ENCODE measurements at places on chromosomes 3 and 15.
A peak's percentile ranks its signal among the peaks of the same experiment; 100 is the strongest.

GRCh38 chr3:192816351-192816750 lies 89.0 kb upstream of the FGF12 start:
- DNase-seq = no peak
- H3K27ac ChIP-seq = no peak overlapping the region
- H3K36me3 ChIP-seq = no peaks in the 10 kb centered on the region
- H3K4me1 ChIP-seq = peaks cover 5% of the 10 kb centered on the region
- no peak overlapping the region for H3K4me3 ChIP-seq

DNA sequence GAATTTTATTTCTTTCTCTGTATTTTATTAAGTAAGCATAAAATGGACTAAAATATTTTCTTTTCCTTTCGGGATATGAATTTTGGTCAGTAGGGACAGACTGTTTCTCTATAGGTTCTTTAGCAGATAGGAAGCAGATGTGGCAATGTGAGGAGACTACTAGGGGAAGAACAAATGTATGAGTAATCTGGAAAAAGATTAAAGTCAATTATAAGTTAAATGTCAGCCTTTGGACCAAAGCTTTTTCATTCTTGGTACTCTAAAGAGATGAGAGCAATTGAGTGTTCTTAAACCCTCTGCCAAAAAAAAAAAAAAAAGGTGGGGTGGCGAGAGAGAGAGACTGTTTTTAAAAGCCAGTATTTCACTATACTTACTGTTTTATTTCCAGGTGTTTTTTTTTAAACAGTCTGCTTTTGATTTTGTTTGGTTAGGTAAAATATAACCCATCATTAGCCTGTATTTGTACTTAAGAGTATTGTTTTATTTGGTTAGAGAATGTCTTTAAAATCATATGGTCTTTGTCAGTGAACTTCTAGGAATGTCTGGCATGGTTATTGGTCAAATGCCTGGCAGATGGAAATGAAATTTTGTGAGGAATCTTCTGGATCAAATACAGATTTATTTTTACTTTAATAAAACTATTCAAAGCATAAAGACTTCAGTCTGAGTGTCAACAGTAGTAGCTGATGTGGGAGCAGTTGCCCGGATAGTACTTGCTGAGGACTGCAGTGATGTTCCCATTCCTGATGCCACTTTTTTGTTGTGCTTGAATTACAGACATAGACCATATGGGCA lies 63.8 kb downstream of the LRRC49 start:
- no peaks in the 10 kb centered on the region for H3K36me3 ChIP-seq
- no peak overlapping the region for H3K4me3 ChIP-seq
- H3K27me3 ChIP-seq = no peaks in the 10 kb centered on the region
- H3K27ac ChIP-seq = no peak overlapping the region
- no peaks in the 10 kb centered on the region for H3K4me1 ChIP-seq

- no peak for DNase-seq
- no peaks in the 10 kb centered on the region for H3K4me1 ChIP-seq
- H3K4me3 ChIP-seq = no peak overlapping the region
- no peaks in the 10 kb centered on the region for H3K36me3 ChIP-seq
- no peak overlapping the region for H3K27ac ChIP-seq
Measured at GRCh38 chr3:123773681-123774431, 110.3 kb downstream of the MYLK start.

GRCh38 chr3:54215521-54215920 lies 93.2 kb downstream of the CACNA2D3 start:
- H3K36me3 ChIP-seq = no peaks in the 10 kb centered on the region
- H3K27ac ChIP-seq = no peak overlapping the region
- no peaks in the 10 kb centered on the region for H3K27me3 ChIP-seq
- H3K4me1 ChIP-seq = no peaks in the 10 kb centered on the region
- H3K4me3 ChIP-seq = no peak overlapping the region

DNA sequence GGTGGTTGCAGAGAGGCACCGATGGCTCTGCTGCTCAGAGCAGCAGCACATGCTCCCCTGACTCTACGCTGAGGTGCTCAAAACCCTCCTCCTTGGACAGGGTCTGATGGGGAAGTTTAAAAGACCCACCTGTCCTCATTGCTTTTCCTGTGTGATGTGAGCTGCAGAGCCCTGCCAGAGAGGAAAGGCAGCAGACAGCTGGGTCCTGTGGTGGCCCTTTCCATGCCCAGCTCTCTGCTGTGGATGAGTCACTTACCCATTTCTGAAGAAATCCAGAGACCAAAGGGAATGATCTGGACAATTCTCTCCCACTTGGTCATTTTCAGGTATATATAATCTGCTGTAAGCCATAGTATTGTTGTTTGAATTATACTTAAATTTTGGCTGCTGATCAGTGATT lies 121.7 kb downstream of the CHDH start:
- H3K4me1 ChIP-seq = no peaks in the 10 kb centered on the region
- H3K4me3 ChIP-seq = no peak overlapping the region
- DNase-seq = no peak
- H3K36me3 ChIP-seq = no peaks in the 10 kb centered on the region
- H3K27ac ChIP-seq = no peak overlapping the region

DNA sequence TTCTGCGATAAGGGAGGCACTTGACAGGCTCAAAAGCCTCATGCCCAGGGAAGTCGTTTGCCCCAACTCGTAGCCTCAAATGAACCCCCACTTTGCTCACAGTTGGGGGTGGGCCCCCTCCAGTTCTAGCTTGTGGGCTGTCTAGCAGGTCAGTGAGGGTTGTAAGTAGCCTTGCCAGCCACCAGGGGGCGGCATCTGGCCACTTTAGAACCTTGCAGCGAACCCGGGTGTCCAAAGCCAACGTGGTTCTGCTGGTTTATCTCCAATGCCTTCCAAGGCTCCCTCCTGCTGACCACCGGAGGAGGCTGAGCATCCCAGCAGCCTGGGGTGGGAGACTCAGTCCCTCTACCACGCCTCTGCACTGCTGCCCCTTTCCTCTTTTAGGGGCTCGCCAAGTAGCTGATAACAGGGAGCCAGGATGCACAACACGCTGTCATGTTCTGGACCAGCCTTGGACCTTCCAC lies 9.2 kb upstream of the RBSN start:
- no peaks in the 10 kb centered on the region for H3K36me3 ChIP-seq
- no peaks in the 10 kb centered on the region for H3K27me3 ChIP-seq
- peak; percentile 44 for DNase-seq
- no peak overlapping the region for H3K27ac ChIP-seq

DNA sequence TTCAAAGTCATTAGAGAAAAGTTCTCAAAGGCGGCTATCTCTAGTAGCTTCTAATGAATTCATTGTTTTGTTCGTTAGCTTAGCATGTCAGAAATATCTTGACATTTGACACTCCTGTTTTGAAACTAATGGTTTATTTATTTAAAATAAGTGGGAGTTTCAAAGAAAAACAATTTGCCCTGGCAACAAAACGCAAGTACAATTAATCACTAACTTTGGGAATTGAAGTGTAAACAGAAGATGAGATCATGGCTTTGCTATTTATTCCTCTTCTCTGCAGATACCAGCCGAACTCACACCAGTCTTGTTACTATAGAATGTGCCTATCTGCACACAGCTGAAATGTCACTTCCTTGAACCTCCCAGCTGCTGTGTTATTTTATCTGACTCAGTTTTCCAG lies 27.5 kb downstream of the MASP1 start:
- H3K4me1 ChIP-seq = no peaks in the 10 kb centered on the region
- no peak overlapping the region for H3K27ac ChIP-seq
- H3K4me3 ChIP-seq = no peak overlapping the region
- DNase-seq = no peak

GRCh38 chr3:94787734-94788270 lies 724.9 kb downstream of the NSUN3 start:
- no peaks in the 10 kb centered on the region for H3K4me1 ChIP-seq
- no peak for DNase-seq
- H3K36me3 ChIP-seq = no peaks in the 10 kb centered on the region

DNA sequence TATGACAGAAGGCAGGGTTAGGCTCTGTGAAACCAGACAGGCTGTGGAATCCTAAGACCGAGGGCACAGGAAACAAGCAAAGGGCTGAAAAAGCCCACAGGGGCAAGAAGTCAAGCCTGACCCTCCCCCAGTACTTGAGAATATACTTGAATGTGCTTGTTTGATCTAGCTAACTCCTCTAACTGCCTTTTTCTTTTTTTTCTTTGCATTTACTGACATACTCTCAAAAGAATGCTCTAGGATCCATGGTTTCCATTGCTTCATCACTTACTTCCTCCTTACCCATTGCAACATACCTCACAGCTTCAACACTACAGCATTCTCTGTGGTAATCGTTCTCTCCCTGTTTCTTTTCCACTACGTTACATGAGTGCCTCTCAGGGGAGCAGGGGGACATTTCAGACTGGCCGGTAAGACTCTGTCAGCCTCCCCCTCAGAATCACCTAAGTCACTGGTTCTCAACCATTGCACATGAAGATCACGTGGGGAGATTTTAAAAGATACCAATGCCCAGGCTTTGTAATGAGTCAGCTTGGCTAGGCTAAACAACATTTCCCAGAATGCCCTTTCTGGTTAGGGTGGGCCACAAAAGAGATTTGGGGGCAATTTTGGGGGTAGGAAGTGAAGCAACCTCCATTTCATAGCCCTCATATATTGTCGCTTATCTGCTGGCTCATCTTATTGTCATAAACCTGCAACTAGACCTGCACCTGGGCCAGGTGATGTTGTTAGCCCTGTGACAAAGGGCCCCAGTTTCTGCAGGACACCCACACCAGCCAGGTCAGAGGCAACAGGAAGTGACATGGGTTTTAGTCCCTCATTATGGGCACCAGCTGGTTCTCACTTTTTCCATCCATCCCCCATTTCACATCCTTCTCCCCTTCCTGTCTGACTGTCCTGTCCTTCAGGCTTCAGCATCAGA lies 24.6 kb upstream of the RSL24D1 start:
- no peaks in the 10 kb centered on the region for H3K27me3 ChIP-seq
- no peak overlapping the region for H3K4me3 ChIP-seq
- no peak for DNase-seq
- H3K4me1 ChIP-seq = peaks cover 34% of the 10 kb centered on the region
- H3K36me3 ChIP-seq = no peaks in the 10 kb centered on the region

DNA sequence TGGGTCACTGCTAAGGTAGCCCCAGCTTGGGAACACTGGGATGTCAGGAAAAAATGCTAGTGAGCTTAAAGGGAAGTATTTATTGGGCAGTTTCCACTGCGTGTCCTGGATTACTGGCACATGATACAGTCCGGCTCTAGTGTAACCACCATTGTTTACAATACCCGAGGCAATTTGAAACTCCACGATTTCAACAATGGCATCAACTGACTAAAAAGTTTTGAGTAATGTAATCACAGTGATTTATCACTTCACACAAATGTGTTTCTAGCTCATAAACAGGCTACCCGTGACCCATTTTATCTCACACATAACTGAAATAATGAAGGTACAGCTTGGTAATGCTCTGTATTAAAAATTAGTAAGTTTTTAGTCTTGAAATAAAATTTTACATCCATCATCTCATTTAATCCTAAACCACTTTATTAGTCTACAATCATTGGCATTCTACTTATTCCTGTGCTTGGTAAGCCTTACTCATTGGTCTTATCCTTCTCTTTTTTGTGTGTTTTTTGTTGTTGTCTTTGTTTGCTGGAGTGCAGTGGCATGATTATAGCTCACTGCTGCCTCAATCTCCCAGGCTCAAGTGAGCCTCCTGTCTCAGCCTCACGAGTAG lies 7.6 kb downstream of the ZMAT3 start:
- no peaks in the 10 kb centered on the region for H3K4me1 ChIP-seq
- no peaks in the 10 kb centered on the region for H3K27me3 ChIP-seq
- no peak overlapping the region for H3K4me3 ChIP-seq

DNA sequence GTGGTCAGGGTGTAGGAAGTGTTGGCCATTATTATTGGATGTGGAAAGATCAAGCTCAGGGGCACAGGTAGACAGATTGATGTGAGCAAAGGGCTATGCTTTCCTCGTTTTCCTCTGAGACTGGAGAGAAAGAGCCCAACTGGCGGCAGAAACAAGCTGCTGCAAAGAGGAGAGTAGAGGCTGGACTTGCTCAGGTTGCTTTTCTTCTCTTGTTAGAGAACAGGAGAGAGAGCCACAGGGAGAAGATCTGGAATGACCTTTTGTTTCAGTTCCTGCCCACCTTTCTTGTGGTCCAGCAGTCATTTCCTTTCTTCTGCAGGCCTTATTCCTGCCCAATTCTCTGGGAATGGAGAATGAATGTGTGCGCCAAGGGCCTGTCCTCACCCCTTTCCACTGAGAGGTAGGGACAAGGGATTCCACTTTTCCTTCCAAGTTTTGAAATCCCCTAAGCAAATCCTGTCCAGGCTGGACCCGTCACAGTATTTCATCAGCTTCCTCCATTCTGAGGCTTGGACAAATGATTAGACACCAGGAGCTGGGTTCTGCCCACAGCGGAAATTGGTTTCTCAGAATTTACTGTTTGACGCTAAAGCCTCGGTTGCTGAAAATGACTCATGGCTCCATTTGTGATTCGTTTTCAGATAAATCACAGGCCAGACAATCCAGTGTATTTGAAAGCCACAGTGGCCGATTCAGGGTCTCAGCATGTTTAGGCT lies 16.1 kb downstream of the ZNF80 start:
- no peaks in the 10 kb centered on the region for H3K36me3 ChIP-seq
- H3K4me1 ChIP-seq = peaks cover 56% of the 10 kb centered on the region
- no peak overlapping the region for H3K4me3 ChIP-seq
- no peaks in the 10 kb centered on the region for H3K27me3 ChIP-seq

DNA sequence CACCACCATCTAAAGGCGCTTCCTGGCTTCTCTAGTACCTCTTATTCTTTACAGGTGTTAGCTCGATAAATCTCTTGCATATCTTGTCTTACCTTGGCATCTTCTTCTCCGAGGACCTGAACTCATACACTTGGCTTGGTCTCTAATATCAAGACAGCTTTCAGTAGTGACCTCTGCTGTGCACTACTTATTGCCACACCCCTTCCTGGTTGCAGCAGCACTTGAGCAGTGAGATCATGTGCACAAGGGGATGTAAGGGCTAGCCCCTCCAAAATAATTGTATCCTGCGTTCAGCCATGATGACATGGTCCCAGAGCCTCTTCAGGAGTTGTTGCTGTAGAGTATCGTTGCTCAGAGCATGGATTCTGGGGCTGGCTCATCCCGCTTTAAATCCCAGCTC lies 1.3 kb upstream of the PLA1A start:
- no peaks in the 10 kb centered on the region for H3K36me3 ChIP-seq
- H3K27ac ChIP-seq = no peak overlapping the region
- peaks cover 3% of the 10 kb centered on the region for H3K4me1 ChIP-seq
- no peak overlapping the region for H3K4me3 ChIP-seq

DNA sequence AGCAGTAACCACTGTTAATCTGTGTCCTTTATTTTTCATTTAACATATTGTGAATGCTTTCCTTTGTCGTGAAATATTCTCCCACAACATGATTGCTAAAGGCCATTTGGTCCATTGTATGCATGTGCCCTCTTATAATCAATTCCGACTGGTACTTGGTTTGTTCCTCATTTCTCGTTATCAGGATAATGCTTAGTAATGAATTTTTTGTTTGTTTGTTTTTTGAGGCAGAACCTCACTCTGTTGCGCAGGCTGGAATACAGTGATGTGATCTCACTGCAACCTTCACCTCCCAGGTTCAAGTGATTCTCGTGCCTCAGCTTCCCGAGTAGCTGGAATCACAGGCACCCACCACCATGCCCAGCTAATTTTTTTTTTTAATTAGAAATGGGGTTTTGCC lies 22.0 kb downstream of the SPATA12 start:
- peaks cover 11% of the 10 kb centered on the region for H3K27me3 ChIP-seq
- no peak for DNase-seq
- no peaks in the 10 kb centered on the region for H3K36me3 ChIP-seq
- H3K27ac ChIP-seq = no peak overlapping the region
- no peak overlapping the region for H3K4me3 ChIP-seq

All from effector memory CD4-positive, alpha-beta T cell (primary cell).